ENCODE measurements at places on chromosomes 16 and 17.

GRCh38 chr16:66292241-66292935 is 74.1 kb upstream of the CDH5 start:
- no peak for DNase-seq

DNA sequence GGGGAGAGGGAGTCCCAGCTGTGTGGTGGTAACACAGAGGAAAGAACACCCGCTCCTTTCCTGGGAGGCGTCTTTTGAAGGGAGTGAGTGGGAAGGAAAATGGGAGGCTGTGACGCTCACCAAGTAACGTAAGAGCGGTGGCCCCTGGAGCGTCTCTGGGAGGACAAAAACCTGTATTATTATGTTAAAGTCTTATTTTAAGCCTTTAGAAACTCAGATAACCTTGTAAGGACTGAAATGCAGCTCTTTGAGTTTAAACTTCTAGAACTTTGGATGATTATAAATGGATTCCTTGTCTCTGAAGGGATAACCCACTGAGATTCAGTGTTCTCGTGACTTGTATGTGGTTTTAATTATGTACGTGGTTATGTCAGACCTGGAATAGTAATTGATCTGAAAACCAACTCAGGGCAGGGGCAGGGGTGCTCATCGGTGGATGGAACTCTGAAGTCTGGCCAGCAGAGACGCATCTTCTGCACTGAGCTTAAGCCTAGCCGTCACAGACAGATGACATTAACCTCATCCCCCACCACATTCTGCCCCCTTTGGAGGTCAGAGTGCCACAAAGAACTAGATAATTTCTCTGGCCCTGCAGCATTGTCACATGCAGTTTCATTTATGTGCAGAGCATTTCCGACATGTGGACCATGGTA is 41.8 kb upstream of the SLC12A3 start:
- no peak for DNase-seq

GRCh38 chr16:66325717-66326376 is 40.6 kb upstream of the CDH5 start:
- no peak for DNase-seq

GRCh38 chr16:27106305-27106704 is 39.6 kb downstream of the C16orf82 start:
- no peak for DNase-seq

DNA sequence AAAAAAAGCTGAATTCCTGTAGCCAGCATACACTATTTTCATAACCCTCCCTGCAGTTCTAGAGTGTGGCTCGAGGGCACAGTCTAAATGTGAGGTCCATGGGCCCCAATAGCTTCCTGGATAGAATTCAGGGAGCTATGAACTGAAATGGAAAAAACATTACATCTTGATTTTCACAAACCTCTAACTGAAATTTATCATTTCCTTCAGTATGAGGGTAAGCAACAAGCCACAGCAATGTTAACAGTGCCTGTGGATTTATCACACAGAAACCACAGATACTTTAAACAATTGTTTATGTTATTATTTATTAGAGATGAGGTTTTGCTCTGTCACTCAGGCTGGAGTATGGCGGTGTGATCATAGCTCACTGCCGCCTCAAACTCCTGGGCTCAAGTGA is 18.2 kb downstream of the TMEM92 start:
- DNase-seq = no peak

GRCh38 chr16:78211946-78212345 is 112.5 kb downstream of the WWOX start:
- no peak for DNase-seq

GRCh38 chr17:69142175-69142802 is 594 bp upstream of the ABCA6 start:
- DNase-seq = no peak

GRCh38 chr16:77277571-77277970 is 78.4 kb downstream of the SYCE1L start:
- no peak for DNase-seq

DNA sequence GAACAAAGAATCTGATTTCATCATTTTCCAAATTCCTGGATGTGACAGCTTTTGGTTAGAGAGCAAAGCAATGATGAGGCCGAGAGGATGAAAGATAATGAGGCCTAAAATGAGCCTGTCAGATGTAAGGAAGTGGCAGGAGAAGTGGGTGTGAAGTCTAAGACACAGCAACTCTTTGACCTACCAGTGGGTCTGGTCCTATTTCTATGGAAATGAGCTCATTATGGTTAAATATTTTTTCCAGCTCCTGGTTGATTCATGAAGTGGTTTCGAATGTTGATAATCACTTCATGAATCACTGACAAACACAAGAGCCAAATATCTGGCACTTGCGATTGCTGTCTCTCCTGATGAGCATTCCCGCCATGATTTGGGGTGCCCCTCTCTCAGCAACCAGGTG is 273.3 kb upstream of the CDH5 start:
- DNase-seq = no peak

GRCh38 chr16:26149364-26150190 is 457.8 kb downstream of the HS3ST4 start:
- no peak for DNase-seq

GRCh38 chr16:80996688-80997138 is 10.0 kb downstream of the CMC2 start:
- no peak for DNase-seq

- no peak for DNase-seq
Measured at GRCh38 chr16:82776470-82777146, 149.8 kb downstream of the CDH13 start.

- DNase-seq = no peak
Measured at GRCh38 chr16:14957576-14958322, 17.1 kb upstream of the PDXDC1 start.

DNA sequence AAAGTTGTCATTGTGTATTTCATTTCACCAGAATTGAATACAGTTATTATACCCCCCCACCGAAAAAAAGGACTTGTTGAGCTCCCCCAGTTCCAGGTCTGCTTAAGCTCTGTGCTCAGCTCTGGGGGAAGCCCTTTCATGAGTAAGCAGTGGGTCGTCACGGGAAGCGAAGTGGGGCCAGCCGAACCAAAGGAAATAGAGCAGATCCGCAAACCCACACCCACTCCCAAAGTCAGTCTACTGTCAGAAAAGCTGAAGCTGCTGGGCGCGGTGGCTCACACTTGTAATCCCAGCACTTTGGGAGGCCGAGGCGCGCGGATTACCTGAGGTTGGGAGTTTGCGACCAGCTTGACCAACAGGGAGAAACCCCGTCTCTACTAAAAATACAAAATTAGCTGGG is 50.1 kb downstream of the PECAM1 start:
- DNase-seq = no peak

GRCh38 chr16:86955136-86955855 is 361.9 kb downstream of the C16orf95 start:
- DNase-seq = no peak

DNA sequence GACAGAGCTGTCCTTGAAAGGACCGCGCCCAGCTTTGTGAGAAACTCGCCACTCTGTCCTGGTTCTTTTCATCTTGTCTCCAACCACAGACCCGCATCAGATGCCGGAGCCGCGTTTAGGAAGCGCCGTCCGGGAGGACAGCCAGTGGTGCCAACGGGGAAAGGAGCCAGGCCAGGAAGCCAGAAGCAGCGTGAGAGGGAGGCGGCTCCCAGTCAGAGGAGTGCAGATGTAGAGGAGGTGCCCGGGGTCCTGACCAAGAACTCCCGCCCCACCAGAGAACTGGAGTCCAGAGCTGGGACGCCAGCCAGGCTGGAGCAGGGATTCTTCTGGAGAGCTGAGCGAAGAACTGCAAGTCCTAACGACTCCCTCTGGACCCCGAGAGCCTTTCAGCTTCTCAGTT is 49.3 kb upstream of the TNRC6C start:
- no peak for DNase-seq

- DNase-seq = no peak
Measured at GRCh38 chr17:56826611-56827414, 6.9 kb downstream of the C17orf67 start.

- no peak for DNase-seq
Measured at GRCh38 chr16:78988361-78988969, 612.1 kb downstream of the MAF start.

GRCh38 chr16:7027401-7027800 is 305.2 kb upstream of the RBFOX1 start:
- DNase-seq = no peak

DNA sequence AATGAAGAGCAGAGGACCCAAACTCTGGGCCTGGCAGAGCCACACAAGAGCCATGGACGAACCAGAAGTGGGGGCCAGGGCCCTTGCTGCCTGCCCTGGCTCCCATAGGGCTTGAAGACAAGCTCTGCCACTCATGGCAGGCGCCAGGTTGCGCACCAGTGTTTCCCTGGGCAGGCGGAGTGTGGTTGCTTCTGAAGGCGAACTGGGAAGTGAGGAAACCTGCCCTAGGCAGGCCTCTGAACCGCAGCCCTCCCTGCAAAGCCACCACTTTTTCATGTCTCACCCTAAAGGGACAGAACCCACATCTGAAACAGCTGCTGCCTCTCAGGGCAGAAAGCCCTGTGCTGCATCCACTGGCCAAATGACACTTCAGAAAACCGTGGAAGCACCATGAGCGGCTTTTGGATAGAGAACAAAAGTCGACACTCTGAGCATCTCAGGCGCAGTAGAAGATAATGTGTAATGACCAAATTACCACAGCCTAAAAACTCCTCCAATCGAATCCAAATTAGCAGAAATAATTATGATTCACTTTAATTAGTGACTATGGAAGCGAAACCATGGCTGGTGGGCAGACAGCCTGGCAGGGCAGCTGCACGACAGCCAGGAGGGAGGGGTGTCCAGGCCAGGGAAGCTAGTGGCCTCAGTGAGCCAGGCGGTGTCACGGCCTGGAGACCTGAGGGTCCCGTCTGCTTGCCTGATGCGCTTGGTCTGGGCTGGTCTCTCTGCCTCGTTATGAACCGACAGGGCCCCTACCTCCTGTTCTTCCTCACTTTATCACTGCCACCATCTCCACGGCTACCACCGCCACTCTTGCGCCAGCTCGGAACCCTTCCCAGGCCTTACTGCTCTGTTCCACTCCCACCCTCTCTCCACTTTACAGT is 59.1 kb downstream of the PRMT7 start:
- no peak for DNase-seq

GRCh38 chr16:88334778-88335720 is 47.7 kb upstream of the ZNF469 start:
- DNase-seq = no peak

- no peak for DNase-seq
Measured at GRCh38 chr16:28100810-28101532, 37.5 kb upstream of the GSG1L start.

- DNase-seq = no peak
Measured at GRCh38 chr17:48484256-48484655, 46.6 kb downstream of the HOXB1 start.

DNA sequence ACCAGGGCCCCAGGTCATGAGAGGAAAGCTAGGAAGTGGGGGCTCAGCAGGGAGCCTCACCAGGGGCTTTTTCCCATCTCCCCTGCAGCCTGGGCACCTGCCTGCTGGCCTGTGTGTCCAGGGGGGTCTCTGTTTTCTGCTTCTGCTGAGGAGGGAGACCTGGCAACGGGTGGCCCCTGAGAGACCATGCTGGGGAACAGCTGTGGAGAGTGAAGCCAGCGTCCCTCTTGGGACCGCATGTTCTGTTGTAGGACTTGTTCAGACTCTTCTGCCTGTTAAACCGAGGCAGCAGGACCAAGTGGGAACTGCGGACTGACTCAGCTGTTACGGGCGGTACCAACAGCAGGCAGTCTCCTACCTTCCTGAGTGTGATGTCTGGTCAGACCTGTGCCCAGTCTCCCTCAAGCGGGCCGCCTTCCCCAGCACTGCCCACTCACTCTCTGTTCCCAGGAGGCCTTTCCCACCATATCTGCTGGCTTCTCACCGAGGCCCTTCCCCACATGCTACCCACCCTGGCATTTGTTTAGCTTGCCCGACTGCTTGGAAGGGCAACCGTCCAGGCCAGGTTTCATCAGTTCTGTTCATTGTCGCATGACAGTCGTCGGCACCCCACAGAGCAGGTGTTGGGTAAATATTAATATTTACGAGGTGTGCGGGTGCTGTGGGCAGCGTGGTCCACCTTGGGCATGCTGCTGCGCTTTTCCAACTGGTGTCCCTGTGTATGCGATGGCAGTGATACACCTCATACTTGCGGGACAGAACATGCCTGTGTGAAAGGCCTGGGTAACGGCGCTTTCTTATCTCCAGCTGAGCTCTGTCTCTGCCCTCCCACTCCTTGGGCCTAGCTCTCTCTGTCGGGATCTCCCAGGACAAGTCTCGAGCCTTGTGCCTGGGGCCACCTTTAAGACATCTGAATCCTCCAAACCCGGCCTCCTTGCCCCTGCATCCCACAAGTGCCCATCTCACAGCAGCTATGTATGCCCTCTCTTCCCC is 69.4 kb downstream of the MPRIP start:
- DNase-seq = no peak
